ENCODE measurements at places on chromosomes 3 and 15.
A peak's percentile ranks its signal among the peaks of the same experiment; 100 is the strongest.

DNA sequence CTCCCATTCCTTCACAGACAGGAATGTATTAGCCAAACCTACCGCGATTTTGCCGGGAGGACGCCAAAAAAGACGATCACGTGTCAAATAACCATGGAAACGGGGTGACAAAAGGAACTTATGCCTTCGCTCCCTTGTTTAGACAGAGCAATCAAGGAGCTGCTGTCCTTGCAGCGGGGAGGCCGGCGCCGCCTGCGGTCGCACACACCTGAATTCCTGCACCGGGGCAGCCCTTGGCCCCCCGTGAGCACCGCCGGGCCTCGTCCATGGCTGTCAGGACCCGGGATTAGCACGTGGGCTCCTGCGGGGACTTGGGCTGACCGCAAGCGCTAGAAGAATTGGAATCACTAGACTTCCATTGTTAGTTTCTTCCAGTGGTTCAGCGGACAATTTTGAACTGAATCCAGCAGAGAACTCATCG lies 193.1 kb downstream of the SHQ1 start:
- no peak for DNase-seq

- DNase-seq, result no peak
Measured at GRCh38 chr15:69855258-69856000, 242.3 kb downstream of the TLE3 start.

DNA sequence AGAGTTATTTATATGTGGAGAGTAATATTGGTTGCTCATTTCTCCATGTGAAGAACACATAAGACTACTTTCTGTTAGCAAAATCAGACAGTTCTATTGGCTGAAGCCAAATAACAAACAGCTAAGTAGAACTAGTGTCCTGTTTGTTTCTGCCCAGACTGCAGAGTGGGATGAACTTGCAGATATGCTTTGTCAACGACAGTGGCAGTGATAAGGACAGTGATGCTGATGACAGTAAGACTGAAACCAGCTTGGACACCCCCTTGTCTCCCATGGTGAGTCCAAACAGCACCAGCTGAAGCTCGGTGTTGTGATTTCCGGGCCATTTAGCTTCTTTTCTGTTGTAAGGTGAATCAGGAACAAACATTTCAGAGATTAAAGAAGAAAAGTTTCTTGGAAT lies 102.6 kb upstream of the IL12A start:
- DNase-seq, result no peak

GRCh38 chr3:167892205-167892604 lies 156.7 kb downstream of the SERPINI1 start:
- DNase-seq, result no peak

- no peak for DNase-seq
Measured at GRCh38 chr3:40574050-40574449, 49.3 kb downstream of the ZNF621 start.

DNA sequence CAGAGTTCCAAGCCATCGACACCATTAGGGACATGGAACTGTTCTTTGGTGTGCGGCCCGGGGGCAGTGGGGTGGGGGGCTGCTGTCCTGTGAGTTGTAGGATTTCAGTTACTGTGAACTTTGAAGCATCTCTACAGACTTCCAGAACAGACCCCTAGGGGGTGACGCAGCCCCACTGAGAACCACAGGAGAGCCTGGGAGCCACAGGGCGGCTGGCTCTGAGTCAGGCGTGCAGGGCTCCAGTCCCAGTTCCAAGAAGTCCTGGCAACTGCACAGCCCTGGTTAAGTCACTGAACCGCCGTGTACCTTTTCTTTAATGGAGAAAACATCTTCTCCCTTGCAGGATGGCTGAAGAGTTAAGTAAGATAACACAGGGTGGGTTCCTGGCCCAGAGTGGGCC lies 23.5 kb upstream of the LRTM1 start:
- DNase-seq, result no peak

GRCh38 chr15:66169023-66169422 lies 84.5 kb downstream of the MEGF11 start:
- DNase-seq, result no peak

DNA sequence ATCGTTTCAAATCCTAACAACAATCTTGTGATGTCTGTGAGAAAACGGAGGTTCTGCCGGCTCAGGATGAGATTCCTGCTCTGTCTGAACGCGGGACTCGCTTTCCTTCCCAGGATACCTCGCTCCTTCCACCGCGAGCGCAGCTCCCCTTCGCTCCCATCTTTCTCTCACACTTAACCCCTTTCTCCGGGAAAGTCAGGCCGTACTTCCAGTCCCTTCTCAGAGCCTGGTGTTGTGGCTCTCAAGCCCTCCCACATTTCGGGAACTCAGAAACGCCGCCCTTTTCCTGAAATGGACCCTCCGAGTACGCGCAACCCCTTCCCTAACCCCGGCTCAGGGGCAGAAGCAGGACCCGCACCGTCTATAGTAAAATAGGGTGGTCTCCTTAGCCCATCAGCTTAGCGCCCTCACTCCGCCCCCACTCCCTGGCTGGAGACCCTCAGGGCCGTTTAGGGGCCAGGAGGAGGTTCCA lies 378 bp upstream of the FEM1B start:
- DNase-seq, result no peak

- no peak for DNase-seq
Measured at GRCh38 chr3:50466177-50466576, 37.3 kb downstream of the CACNA2D2 start.

DNA sequence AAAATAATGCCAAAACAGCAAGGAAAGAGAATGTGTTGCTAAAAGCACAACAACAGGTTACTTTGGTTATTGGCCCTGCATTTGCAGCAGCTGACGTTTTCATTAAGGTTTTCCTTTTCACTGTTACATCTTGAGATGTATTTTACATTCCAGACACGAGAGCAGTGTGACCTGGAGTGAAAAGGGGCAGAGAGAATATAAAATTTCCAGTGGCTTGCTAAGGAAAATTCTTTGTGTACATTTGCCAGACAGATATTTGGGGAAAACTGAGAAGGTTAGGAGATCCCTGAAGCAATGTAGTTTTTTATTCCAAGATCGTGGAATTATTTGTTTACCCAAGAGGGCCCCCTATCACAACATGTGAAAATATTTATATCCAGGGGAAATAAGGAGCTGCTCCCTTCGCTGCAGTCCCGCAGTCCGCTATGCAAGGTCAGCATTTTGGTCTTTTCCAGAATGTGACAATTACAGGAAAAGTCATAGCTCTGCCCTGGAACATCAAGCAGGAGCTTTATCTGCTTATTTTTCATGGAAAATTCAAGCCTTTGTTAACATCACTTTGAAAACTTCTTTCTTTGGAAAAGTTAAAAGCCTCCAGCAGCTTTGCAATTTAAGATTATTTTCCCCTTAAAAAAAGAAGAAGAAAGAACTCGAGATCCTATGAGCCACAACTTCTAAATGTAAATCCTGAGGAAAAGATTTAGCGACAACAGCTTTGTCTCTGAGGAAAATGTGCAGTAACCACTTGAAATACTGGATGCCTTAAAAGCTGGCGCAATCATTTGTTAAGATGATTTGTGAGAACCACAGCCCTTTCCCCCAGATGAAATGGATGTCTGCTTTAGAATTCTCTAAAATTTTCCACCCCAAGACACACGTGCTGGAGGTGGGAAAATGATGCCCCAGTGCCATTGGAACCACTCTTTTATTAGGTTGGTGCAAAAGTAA lies 256.4 kb upstream of the TPM1 start:
- DNase-seq, result no peak

DNA sequence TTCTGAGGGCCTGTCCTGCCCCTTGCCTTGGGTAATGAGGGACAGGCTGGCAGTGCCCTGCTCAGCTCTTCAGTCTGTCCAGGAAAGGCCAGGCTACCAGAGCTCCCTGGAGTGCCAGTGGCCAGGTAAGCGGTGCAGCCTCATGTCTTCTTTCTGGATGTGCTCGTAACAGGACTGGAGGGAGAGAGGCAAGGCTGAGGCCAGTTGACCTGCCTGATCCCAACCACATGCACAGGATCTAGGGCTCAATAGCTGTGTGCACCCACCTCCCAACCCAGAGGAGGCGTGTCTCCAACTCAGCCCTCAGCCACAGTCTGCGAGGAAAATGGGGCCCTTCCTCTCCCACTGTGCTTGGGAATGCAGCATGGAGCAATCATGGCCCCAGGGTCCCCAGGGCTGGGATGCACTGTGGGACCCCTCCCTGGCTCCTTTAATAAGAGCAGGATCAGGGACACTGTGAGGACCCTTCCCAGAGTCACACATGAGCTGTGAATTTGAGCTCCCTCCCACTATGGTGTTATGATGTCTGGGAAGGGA lies 22.5 kb downstream of the ALS2CL start:
- peak; percentile 34 for DNase-seq
